Cortex of kidney (tissue), 1 donor: ENCODE measurements at places on chromosomes 5 and 9.

GRCh38 chr9:116646661-116647514, 40.2 kb upstream of the TRIM32 start:
- no peak for DNase-seq

DNA sequence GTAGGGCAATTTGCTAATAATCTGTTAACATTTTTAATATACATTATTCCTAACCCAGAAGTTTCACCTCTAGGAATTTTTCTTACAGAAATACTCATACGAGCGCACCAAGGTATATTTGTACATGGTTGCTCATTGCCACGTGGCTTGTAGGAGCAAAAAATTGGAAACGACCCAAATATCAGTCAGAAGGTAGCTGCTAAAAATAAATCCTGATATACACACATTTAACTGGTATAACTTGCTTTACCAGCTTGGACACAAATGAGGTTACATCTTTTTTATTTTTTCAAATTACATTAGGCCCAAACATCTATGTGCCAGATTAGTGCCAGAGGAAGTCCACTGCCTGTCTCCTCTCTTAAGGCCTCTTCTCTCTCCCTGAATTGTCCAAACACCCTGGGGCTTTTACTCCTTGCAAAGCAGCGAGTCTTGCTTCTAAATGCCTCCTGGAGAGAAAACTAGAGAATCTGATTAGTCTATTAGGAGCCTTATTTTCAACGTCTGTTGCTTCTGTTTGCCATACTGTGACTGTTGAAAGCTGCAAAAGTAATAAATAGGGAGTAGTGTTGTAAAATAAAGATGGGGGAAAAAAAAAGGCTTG, 92.0 kb upstream of the SSBP2 start:
- no peak for DNase-seq

DNA sequence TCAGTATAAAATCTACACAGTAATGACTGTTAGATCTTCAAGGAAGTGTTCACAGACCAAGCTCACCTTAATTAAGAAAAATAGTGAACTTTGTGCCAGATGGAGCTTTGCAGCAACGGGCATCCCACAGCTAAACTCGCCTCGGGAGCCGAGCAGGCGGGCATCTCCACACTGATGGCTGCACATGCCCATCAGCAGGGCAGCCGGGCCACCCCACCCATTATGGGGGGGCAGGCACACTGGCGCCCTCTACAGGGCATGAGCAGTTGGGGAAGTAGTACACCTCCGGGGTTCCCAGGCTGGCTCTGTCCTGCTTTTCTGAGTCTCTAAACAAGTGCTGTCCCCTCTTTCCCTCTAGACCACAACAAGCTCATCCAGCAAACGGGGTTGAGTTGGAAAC, 21.6 kb downstream of the ANKS6 start:
- DNase-seq: no peak

- DNase-seq: no peak
Observed at GRCh38 chr5:55154873-55155272, 5.1 kb upstream of the GPX8 start.

- no peak for DNase-seq
Observed at GRCh38 chr5:52987711-52988331, 1.3 kb upstream of the ITGA2 start.

- no peak for DNase-seq
Observed at GRCh38 chr5:56986626-56986947, 34.7 kb upstream of the MIER3 start.
